ENCODE measurements at places on chromosomes 1 and 21.

- no peak for DNase-seq
Observed at GRCh38 chr1:98388441-98388840, 273.1 kb upstream of the SNX7 start.

GRCh38 chr1:233278631-233279030, 16.9 kb downstream of the PCNX2 start:
- DNase-seq: no peak

DNA sequence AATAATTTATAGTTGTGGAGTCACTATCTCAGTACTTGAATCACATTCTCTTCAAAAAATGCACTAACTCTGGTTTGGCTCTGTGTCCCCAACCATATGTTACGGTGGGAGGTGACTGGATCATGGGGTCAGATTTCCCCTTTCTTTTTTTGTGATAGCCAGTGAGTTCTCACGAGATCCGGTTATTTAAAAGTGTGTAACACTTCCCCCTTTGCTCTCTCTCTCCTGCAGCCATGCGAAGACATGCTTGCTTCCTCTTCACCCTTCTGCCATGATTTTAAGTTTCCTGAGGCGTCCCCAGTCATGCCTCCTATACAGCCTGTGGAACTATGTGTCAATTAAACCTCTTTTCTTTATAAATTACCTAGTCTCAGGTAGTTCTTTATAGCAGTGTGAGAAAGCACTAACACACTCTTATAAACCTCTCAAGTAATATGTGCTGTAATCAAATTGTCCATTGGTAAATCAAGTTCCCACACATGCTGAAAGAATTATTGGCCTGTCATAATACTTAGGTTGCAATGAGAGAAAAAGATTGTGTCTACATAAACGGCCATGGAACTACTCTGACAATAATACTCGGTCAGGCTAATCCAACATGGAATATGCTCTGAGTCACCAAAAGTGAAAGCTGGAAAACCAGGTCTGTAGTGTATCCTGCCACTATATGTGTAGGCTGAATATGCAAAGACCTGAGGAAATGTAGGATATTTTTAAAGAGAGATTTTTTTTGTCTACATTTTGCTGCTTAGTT, 107.5 kb downstream of the SLC44A5 start:
- DNase-seq: no peak

GRCh38 chr21:15004721-15005370, 60.0 kb downstream of the NRIP1 start:
- DNase-seq: no peak

- no peak for DNase-seq
Observed at GRCh38 chr1:85630493-85630892, 49.9 kb downstream of the CCN1 start.

DNA sequence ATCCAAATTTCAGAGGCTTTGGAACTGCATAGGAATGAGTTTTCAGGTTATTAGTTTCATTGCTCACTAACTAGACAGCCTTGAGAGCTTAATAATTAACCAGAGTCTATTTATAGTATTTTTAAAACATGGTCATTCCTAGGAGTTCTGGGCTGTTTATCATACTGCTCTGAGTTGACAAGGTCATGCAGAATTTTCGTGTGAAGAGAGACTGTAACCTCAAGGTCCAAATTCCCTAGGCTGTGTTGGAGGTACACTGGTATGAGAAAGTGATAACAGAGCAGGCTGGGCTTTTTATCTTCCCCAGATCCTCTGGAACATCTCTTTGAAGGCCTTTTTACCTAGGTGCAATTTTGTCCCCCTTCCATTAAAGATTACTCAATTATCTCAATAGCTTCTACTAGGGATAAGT, 736.3 kb downstream of the LTN1 start:
- no peak for DNase-seq

GRCh38 chr1:109253803-109254620, 4.7 kb downstream of the CELSR2 start:
- no peak for DNase-seq

GRCh38 chr1:38735651-38736161, 123.9 kb downstream of the RRAGC start:
- DNase-seq: no peak

- no peak for DNase-seq
Observed at GRCh38 chr1:25704267-25704691, 87.7 kb downstream of the MAN1C1 start.
